ENCODE measurements at places on chromosomes 5 and 9. TPM values are rescaled to one million over a fixed set of nuclear protein-coding genes. Genes with fewer than 3 reads are reported as not detected.

ACOT12 gene
- total RNA-seq, result not detected

C5orf58 gene
- not detected for total RNA-seq

PKD2L2 gene
- total RNA-seq, result not detected

DNA sequence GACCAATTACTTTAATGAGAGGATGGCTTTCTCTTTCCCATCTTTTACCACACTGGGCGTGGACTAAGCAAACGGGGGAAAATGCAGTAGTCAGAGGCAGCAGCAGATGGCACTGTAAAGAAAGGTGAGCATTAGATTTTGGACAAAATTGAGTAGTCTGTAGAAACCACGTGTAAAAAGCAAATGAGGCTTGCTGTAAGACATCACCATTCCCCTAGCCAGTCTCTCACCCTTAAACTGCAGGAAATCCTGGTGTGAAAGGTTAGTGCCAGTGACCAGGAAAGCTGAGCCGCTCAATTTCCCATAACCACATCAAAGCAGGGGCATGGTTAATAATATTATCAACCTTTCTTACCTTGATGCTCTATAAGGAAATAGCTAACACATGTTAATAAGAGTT, 31.8 kb downstream of the SPATA31C2 start:
- peaks cover 28% of the 10 kb centered on the region for H3K27me3 ChIP-seq
- H3K4me1 ChIP-seq, result no peaks in the 10 kb centered on the region
- H3K4me3 ChIP-seq, result no peak overlapping the region
- no peaks in the 10 kb centered on the region for H3K36me3 ChIP-seq
- no peak overlapping the region for H3K27ac ChIP-seq

GRCh38 chr5:147956064-147956841, 49.9 kb upstream of the C5orf46 start:
- no peak for DNase-seq
- no peaks in the 10 kb centered on the region for H3K4me1 ChIP-seq
- no peaks in the 10 kb centered on the region for H3K27me3 ChIP-seq

DNA sequence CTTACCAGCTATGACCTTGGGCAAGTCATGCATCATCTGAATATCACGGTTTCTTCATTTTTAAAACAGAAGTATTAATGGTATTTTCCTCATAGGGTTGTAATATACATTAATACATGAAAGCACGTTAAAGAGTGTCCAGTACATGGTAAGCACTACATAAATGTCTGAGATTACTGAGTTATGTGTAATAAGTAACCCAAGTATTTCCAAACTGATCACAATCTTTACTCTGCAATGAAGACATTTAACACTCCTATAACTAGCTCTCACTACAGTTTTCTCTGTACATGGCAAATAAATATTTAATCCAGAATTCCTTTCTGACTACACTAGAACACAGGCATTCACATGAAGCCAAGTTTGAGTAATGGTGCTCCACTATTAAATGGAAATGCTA, 4.0 kb downstream of the GLDC start:
- no peak overlapping the region for H3K27ac ChIP-seq
- no peak overlapping the region for H3K4me3 ChIP-seq
- H3K4me1 ChIP-seq, result peaks cover 11% of the 10 kb centered on the region
- H3K27me3 ChIP-seq, result peaks cover 54% of the 10 kb centered on the region

Data from naive thymus-derived CD8-positive, alpha-beta T cell (primary cell).